ENCODE measurements at places on chromosomes 12 and 14. TPM values are rescaled to one million over a fixed set of nuclear protein-coding genes. Genes with fewer than 3 reads are reported as not detected.
A peak's percentile ranks its signal among the peaks of the same experiment; 100 is the strongest.

The KRT71 gene
- total RNA-seq: not detected

The TDG gene
- 29.6 TPM for total RNA-seq

The MSI1 gene
- not detected for total RNA-seq

The SOCS2 gene
- 4.1 TPM for total RNA-seq

The FRMD6 gene
- total RNA-seq: 1.4 TPM

The KRT75 gene
- not detected for total RNA-seq

The ANKRD33 gene
- not detected for total RNA-seq

The LALBA gene
- not detected for total RNA-seq

The SALL2 gene
- 2.8 TPM for total RNA-seq

DNA sequence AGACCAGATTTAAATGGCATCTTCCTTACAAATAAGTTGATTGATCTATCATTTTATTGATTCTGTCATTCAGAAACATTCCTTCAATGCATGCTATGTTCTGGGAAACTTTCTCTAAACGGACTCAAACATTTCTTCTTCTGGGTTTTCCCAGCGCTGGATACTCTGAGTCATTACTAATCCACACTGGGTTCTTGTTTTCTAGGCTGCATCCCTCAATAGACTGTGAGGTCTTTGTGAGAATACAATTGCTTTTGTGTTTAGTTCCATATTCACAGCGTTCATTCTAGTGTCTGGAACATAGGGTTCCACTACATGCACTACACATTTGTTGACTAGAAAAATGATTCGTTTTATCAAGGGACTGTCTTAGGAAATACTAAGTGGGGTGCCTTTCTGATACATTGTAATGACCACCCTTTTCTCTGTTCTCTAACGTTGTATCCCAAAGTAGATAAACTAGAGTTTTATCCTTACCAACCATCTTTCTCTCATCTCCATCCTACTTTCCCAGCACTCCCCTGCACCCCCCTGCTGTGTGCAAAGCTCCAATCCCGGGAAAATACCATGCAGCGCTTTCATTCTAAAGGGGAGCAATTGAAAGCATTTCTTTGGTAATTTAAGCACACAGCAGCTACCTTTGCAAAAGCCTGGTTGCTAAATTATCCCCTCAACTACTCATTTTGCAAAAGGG, 878.7 kb downstream of the DIO2 start:
- no peak for DNase-seq
- H3K36me3 ChIP-seq: no peaks in the 10 kb centered on the region
- no peaks in the 10 kb centered on the region for H3K27me3 ChIP-seq
- H3K4me1 ChIP-seq: no peaks in the 10 kb centered on the region
- H3K4me3 ChIP-seq: no peak overlapping the region

DNA sequence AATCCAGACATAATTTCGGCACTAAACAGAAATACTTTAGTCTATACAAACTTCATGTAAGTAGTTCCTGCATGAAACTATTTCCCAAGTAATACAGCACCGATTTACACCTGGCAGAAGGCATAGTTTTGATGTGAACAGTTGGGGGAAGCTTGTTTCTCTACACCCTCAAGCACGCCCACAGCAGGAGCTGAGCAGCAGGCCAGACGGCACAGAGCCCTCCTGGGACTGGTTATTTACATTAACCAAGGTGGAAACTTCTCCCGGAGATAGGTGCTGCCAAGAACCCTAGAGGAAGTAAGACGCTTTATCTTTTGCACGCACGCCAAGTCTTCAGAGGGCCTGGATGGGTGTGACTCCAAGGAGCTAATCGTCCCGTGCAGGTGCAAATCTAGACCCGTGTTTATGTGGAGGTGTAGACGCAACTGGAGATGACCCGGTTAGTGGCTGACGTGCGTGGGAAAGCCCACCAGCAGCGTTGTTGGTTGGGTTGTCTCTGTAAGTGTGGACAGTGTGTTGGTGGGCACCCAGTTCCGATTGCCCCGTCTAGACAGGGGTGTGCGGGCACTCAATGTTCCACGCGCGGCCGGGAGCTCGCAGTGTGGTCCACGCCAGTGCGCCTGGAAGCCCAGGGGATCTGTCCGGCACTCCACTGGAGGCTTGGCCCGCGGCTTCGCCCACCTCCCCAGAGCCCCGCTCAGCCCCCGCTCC, 767 bp upstream of the TCP11L2 start:
- H3K4me3 ChIP-seq: peak overlapping the region; percentile 97
- peak; percentile 76 for DNase-seq
- H3K27ac ChIP-seq: peak overlapping the region; percentile 100
- H3K4me1 ChIP-seq: peaks cover 47% of the 10 kb centered on the region

DNA sequence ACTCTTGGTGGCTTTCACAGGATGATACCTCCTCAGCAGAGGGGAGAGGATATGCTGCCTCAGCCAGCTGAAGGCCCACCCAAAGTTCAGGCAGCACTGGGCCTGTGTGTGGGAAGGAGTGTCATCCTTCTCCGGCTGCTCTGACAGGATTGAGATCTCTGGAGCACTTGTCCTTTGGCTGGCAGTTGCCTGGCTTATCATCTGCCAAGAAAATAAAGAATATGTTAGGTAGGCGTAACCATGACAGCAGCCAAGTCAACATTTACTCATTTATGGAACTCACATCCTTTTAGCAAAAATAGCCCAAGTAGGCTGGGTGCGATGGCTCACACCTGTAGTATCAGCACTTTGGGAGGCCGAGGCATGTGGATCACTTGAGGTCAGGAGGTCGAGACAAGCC, 68.5 kb downstream of the PPFIBP1 start:
- no peaks in the 10 kb centered on the region for H3K36me3 ChIP-seq
- H3K27me3 ChIP-seq: no peaks in the 10 kb centered on the region
- no peak for DNase-seq

DNA sequence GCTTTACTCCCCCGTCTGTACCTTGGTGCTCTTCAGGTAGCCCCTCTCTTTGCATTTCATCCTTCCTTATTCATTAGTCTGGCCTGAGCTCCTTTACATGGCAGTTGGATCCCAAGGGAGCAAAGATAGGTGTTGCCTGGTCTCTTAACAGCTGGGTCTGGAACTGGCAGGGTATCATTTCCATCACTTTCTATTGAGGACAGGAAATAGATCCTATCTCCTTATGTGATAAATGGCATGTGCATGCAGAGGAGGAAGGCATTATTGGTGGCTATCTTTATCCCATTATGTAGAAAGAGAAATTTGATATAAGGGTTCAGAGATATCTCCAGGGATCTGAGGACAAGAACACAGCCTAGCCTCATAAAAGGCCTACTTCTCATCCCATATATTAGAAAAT, 54.6 kb upstream of the OAS1 start:
- no peak for DNase-seq
- H3K4me3 ChIP-seq: no peak overlapping the region
- peaks cover 14% of the 10 kb centered on the region for H3K27me3 ChIP-seq
- H3K27ac ChIP-seq: no peak overlapping the region
- H3K36me3 ChIP-seq: no peaks in the 10 kb centered on the region

DNA sequence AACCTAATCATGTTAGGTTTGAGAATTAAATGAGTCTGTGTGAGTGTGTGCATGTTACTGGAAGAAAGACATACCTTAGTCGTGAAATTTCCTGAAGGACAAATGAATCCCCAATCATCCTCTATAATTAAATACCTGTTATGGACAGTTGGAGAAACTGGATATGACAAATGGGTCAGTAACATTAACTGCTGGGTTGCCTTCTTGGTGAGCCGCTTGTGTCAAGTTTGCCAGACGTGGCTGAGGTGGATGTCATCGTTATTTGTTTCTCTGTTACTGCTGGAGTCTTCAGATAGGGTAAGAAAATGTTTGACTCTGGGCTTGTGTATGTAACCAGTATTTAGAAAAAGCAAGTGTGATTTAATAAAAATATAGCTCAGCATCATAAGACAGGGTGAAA, 131.6 kb downstream of the CAND1 start:
- no peak for DNase-seq
- H3K27me3 ChIP-seq: no peaks in the 10 kb centered on the region
- H3K27ac ChIP-seq: no peak overlapping the region
- H3K4me1 ChIP-seq: no peaks in the 10 kb centered on the region
- H3K4me3 ChIP-seq: no peak overlapping the region

GRCh38 chr12:11706509-11707379, 57.3 kb downstream of the ETV6 start:
- peaks cover 5% of the 10 kb centered on the region for H3K4me1 ChIP-seq
- no peak for DNase-seq
- no peaks in the 10 kb centered on the region for H3K27me3 ChIP-seq
- no peak overlapping the region for H3K4me3 ChIP-seq
- no peak overlapping the region for H3K27ac ChIP-seq

DNA sequence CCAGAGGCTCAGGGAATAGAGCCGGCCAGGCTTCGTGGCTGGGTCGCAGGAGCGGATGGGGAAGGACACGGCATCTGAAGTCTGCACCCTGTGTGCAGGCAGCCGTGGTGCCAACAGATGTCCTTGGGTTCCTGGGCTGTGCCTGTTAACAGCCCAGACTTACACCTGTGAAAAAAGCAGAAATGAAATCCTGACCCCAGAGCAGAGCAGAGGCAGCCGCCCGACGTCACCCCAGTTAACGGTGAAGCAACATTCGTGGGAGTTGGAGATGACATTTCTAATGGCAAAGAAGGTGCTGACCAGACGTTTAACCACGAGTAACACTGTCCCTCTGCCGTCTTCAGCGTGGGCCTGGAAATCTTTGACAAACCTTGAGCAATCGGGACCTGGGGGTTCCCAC, 200.3 kb upstream of the DIO3 start:
- no peak overlapping the region for H3K27ac ChIP-seq
- DNase-seq: no peak
- no peaks in the 10 kb centered on the region for H3K4me1 ChIP-seq
- no peaks in the 10 kb centered on the region for H3K36me3 ChIP-seq
- H3K27me3 ChIP-seq: peaks cover 5% of the 10 kb centered on the region

DNA sequence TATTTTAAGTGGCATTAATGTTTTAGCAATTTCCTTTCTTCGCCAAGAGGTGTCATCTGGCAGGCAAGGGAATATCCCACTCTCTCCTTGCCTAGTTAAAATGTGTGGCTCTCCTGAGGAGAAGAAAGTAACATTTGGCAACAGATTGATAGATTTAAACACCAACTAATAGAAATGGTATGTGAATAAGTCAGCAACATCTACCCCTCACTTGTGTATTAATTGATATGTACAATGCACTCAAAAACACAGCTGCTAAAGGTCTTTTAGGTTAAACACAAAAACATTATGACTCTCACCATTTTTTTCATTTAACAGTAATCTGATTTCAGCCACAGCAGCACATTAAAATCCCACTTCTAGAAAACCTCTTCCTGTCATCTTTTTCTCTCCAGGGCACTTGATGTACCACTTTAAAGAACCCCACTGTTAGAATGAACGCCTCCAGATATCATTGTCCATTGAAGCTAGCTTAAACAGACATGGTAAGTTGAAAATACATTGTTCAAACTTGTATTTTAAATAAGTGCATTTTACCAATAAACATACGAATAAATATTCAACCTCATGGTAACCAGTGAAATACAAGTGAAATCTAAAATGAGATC, 151.7 kb downstream of the RPAP3 start:
- no peak overlapping the region for H3K27ac ChIP-seq
- H3K4me1 ChIP-seq: no peaks in the 10 kb centered on the region
- no peaks in the 10 kb centered on the region for H3K36me3 ChIP-seq
- no peaks in the 10 kb centered on the region for H3K27me3 ChIP-seq
- DNase-seq: no peak

DNA sequence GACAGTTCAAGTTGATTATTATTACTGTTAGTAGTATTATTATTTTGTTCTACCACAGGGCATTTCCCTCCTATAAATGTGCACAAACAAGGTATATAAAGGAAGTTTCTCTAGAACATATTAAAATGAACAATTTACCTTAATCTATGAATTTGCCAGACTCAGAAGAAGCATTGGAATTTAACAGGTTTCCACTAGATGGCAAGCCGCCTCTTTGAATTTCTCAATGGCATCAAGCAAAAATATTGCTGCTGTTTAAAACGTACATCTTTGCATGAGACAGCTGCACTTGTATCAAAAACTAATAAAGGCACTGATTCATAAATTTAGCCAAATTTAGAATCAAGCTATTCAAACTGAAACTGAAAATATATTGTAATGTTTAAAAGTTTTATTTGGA, 34.6 kb upstream of the MIS18BP1 start:
- no peak overlapping the region for H3K27ac ChIP-seq
- no peaks in the 10 kb centered on the region for H3K27me3 ChIP-seq
- no peaks in the 10 kb centered on the region for H3K36me3 ChIP-seq
- no peak for DNase-seq
- H3K4me1 ChIP-seq: no peaks in the 10 kb centered on the region

DNA sequence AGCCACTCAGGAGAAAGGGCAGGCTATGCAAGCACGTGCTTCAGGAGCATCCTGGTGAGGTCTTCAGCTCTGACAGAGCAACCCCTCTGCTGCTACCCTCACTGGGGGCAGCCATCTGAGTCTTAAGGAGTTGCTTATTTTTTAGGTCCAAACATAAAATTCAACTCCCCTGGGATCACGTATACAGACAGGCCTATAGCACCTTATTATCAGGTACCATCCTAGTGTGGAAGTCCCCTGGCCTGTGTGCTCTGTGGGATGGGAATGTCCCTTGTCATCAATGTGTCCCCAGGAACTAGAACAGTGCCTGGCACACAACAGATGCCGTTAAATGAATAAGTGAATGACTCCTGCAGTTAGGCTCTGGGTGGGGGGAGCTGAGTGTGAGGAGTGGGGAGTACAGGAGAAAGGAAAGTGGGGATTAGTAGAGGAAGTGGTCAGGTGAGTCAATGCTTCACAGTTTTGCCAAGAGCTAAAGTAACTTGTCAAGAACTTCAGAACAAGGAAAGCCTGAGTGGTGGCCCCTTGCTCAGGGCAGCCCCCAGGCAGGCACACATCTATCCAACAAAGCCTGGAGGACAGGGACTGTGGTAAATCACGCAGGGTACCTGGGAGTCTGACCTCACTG, 33.5 kb downstream of the DAD1 start:
- no peaks in the 10 kb centered on the region for H3K27me3 ChIP-seq
- H3K4me3 ChIP-seq: peak overlapping the region; percentile 58
- peaks cover 100% of the 10 kb centered on the region for H3K4me1 ChIP-seq
- DNase-seq: no peak
- peak overlapping the region; percentile 99 for H3K27ac ChIP-seq
- H3K36me3 ChIP-seq: peaks cover 44% of the 10 kb centered on the region

DNA sequence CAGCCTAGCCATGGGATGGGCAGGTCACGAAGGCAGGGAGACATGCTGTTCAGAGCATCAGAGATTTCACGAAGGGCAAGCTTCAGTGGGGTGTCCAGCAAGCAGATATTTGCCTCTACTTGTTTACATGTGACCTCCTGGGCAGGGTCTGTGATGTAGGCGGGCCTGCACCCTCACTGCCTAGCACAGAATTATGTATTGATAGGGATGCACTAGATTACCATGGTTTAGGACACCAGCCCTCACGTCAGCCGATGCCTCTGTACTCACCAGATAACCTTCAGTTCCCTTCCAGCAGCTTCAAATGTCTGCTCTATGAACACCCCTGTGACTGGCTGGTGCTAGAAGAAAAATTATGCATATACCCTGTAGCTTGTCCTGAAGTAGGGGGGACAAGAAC, 5.1 kb upstream of the EIF5 start:
- H3K4me3 ChIP-seq: no peak overlapping the region
- H3K27me3 ChIP-seq: no peaks in the 10 kb centered on the region
- peaks cover 7% of the 10 kb centered on the region for H3K4me1 ChIP-seq
- H3K27ac ChIP-seq: no peak overlapping the region
